ENCODE measurements at places on chromosomes 6 and 20. TPM values are rescaled to one million over a fixed set of nuclear protein-coding genes. Genes with fewer than 3 reads are reported as not detected.

DNA sequence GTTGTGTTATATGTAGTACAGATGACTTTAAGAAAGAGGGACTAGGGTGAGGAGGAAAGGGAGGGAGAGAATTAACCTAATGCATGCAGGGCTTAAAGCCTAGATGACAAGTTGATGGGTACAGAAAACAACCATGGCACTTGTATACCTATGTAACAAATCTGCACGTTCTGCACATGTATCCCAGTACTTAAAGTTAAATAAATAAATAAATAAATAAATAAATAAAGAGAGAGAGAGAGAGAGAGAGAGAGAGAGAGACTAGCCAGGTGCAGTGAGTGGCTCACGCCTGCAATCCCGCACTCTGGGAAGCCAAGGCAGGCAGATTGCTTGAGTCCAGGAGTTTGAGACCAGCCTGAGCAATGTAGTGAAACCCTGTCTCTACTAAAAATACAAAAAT lies 11.5 kb upstream of the CARMIL1 start:
- no peak overlapping the region for H3K4me3 ChIP-seq
- H3K36me3 ChIP-seq: no peaks in the 10 kb centered on the region
- no peak overlapping the region for H3K27ac ChIP-seq
- no peak for DNase-seq

- H3K4me3 ChIP-seq: no peak overlapping the region
- peak; percentile 81 for DNase-seq
- no peak overlapping the region for H3K27ac ChIP-seq
- peaks cover 7% of the 10 kb centered on the region for H3K4me1 ChIP-seq
- H3K27me3 ChIP-seq: no peaks in the 10 kb centered on the region
- H3K36me3 ChIP-seq: no peaks in the 10 kb centered on the region
These were observed 79.2 kb upstream of the RIPOR2 start for GRCh38 chr6:25014791-25015560.

Gene TBXT
- total RNA-seq: not detected

Gene NXT1
- total RNA-seq: 9.8 TPM
